ENCODE measurements at places on chromosomes 3 and 15. TPM values are rescaled to one million over a fixed set of nuclear protein-coding genes. Genes with fewer than 3 reads are reported as not detected.

The GAP43 gene
- total RNA-seq, result 1.9 TPM

The KNL1 gene
- total RNA-seq, result 26.9 TPM

The LRRK1 gene
- total RNA-seq, result 8.4 TPM

The GOLGA8S gene
- not detected for total RNA-seq

The CORO2B gene
- total RNA-seq, result 10.9 TPM

The VEPH1 gene
- 5.7 TPM for total RNA-seq

The TMEM207 gene
- total RNA-seq, result not detected

The ZNF774 gene
- 1.2 TPM for total RNA-seq

The MESP1 gene
- 6.0 TPM for total RNA-seq

The TMF1 gene
- 17.9 TPM for total RNA-seq

The SLC38A3 gene
- total RNA-seq, result 0.53 TPM

The CHRNA5 gene
- 8.1 TPM for total RNA-seq

The LEO1 gene
- 46.8 TPM for total RNA-seq

The CCDC50 gene
- total RNA-seq, result 68.0 TPM

The LMAN1L gene
- total RNA-seq, result 0.16 TPM

The DAZL gene
- not detected for total RNA-seq
